ENCODE measurements at places on chromosomes 6 and 20.

GRCh38 chr20:18092890-18093289 lies 35.2 kb upstream of the OVOL2 start:
- no peak for DNase-seq

GRCh38 chr6:146578054-146578453 lies 20.7 kb upstream of the ADGB start:
- DNase-seq: no peak

DNA sequence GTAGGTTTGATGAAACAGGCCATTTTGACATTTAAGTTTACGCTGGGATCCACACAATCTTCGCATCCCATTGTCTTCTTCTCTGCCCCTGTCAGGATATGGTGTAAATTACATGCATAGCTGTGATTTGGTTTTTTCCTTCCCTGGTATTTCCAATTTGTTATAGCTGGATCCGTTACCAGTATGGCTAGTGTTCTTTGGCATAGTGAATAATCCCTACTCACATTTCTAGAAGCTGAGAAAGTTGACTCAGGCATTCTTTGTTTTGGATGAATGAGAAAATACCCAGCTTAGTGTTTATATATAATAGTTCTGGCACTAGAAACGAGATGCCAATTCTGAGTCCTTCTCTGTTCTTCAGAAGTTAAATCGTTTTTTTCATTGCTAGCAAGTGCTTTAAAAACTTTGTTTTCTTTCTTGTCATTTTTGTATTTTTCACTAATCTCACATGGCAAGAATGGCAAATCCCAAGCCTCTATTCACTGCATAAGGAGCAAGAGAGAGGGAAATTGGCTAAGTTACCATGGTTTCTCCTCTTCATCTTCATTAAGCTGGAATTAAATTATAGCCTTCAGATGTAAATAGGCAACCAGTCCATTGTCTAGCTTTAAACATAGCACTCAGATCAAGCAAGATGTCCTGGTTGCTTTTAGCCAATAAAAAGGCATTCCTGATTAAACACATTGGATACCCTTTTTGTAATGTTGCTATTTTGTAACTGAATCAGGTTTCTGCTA lies 91.9 kb upstream of the LAMP5 start:
- DNase-seq: no peak

GRCh38 chr20:62624719-62625453 lies 17.4 kb upstream of the SLCO4A1 start:
- DNase-seq: no peak

DNA sequence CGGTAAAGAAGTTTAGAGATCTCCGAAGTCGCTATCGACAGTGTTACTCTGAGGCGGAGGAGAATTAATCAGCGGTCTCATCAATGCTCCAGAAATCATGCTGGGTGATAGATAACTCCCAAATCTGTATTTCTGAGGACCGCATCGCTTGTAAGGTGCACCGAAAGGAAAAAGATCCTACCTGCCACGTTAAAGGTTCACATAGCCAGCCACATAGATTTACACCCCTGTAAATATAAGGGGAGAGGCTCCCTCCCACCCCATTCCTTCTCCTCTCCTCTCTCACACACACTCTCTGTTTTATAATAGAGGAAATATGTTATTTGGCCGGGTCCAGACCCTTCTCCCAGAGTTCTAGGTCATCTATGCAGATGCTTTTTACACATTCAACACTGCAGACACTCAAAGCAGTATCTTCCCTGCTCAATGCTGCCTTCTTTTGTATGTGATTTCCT lies 620 bp upstream of the DEK start:
- DNase-seq: no peak
